Retinal pigment epithelial cell (primary cell): ENCODE measurements at places on chromosomes 1 and 21.

GRCh38 chr1:173267453-173267945 is 60.4 kb upstream of the TNFSF4 start:
- DNase-seq = peak; percentile 56

- DNase-seq = no peak
Measured at GRCh38 chr1:6419397-6419803, 319 bp downstream of the HES2 start.

DNA sequence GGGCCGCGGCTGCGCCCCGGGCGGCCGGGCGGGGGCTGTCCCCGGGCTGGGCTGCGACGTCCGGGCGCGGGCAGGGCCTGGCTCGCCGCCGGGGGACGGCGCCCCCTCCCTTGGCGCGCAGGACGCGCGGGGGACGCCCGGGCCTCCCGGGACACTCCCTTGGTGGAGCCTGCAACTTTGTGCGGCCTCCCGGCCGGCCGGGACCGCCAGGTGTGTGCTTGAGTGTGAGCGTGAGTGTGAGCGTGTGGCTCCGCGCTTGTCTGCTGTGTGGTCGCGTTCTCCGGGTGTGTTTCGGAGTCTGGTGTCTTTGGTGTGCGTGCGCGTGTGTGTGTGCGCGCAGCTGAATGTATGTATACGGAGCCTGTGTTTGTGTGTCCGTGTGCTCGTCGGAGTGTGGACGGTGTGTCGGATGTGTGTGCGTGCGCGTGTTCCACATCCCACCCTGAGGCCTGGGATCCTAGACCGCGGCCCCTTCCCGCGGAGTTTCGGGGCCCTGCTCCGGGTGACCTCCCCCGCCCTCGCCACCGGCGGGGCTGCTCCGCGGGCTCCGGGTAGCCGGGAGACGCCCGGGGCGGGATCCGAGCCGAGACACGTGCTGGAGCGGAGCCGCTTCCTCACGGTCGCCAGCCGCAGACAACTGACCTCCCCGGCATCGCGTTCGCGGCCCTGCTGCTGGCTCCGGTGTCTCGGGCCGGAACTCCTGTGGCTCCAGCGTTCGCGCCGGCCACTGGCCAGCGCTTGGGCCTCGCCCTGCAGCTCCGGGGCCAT is 1.7 kb downstream of the PTPRU start:
- DNase-seq = no peak

DNA sequence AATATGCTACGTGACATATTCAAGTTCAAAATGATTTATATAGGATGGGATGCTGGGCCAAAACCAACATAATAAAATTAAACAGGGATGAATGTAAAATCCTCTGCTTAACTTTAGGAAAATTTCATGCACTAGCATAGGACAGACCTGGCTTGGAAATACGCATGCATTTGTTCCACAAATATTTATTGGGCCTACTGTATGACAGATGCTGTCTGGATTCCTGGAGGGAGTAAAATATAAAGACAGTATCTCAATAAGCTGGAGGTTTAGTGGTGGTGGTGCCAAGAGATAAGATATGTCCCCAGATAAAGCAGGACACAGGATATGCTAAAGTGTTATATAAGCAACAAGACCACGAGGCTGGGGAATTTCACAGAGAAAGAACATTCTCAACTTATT is 15.1 kb downstream of the RCSD1 start:
- DNase-seq = no peak

DNA sequence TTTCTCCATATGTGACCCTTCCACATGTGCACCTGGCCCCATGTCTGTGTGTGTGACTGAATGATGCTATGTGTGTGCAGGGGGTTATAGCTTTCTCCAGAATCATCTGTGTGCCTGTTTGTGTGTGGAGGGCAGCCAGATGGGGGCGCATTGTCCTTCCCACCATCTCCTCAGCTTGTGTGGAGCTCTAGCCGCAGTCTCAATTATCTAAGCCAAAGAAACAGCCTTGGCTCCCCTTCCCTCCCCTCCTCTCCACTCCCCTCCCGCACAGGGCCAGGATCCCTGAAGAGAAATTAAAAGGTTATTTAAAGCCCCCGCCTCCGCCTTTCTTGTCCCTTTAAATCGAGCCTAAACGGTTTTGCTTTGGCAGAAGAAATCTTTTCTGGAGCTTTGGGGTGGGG is 1.8 kb upstream of the DMBX1 start:
- peak; percentile 14 for DNase-seq

GRCh38 chr1:1169429-1170214 is 4.1 kb upstream of the TTLL10 start:
- no peak for DNase-seq

GRCh38 chr1:34479731-34480130 is 275.1 kb upstream of the GJB5 start:
- DNase-seq = no peak

DNA sequence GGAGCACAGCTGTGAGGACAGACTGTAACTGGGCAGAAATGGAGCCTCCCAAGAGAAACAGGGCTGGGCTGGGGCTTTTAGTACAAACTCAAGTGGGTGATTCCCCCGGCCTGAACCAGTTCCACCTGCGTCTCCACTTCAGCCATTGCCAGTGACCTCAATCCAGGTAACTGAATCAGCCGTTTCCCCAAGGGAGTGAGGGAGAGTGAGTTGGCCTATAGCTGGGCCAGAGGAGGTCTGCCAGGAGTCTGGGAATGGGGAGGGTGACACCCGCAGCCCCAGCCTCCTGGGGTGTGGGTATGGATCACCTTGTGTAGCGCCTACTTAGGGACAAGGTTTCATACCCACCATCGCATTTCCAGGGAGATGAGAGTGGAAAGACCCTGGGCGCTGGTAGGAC is 8.5 kb downstream of the SLC26A9 start:
- DNase-seq = no peak

- no peak for DNase-seq
Measured at GRCh38 chr21:35528116-35529042, 479.3 kb upstream of the RUNX1 start.

DNA sequence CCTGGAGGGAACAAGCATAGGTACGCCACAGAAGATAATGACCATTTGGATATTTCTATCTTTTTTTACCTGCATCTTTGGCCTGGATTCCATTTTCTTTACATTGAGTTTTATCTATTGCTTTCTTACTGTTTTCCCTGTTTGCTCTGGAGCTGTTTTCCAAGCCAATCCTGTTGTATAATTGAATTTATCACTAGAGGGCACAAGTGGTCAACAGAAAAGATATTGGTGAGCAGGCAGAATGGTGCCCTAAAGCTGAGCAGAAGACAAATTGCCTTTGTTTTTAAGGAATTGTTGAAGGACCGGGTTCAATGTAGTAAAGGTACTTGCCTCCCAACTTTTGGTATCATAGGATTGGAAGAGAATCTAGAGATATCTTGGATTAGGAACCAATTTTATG is 152.8 kb downstream of the PPP1R12B start:
- DNase-seq = no peak

GRCh38 chr1:54006508-54006907 is 11.5 kb downstream of the LDLRAD1 start:
- no peak for DNase-seq

- no peak for DNase-seq
Measured at GRCh38 chr1:179586107-179586823, 5.4 kb upstream of the TDRD5 start.

DNA sequence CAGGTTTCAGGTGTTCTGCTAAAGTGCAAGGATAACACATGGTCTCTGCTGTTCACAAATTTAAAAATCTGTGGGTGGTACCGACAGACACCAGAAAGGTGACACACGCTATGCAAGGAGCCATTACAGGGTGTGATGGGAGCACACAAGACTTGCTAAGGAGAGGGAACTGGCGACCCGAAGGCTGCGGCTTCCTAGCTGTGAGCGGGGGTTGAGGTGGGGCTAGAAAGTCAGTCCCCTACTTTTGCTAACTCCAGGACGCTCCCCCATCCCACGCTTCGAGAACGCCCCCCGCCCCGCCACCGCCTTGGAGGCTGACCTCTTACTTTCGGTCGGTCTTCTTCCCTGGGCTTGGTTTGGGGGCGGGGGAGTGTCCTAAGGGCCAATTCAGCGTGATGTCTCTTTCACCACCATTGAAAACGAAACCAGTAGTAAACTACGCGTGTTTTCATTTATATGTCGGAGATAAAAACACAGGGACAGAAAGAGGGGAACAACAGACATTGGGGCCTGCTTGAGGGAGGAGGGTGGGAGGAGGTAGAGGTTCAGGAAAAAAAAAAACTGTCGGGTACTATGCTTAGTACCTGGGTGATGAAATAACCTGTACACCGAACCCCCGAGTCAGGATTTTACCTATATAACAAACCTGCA is 1.1 kb downstream of the CKS1B start:
- no peak for DNase-seq
